ENCODE measurements at places on chromosomes 11 and 22. TPM values are rescaled to one million over a fixed set of nuclear protein-coding genes. Genes with fewer than 3 reads are reported as not detected.

OLFML1 gene
- total RNA-seq = 13.6 TPM

ALDH3B1 gene
- 25.4 TPM for total RNA-seq

OR2AG2 gene
- total RNA-seq = 1.7 TPM

PDE2A gene
- total RNA-seq = 49.6 TPM

CYB561A3 gene
- total RNA-seq = 48.4 TPM
